Activated CD4-positive, alpha-beta memory T cell treated with anti-CD3 and anti-CD28 coated beads, Interleukin-2, amount 10 ng/mL, durations not matched to agents 7 days and 5 days (primary cell): ENCODE measurements at places on chromosomes 3 and 15. TPM values are rescaled to one million over a fixed set of nuclear protein-coding genes. Genes with fewer than 3 reads are reported as not detected.

Gene PATL2
- total RNA-seq: 36.3 TPM

Gene C3orf49
- total RNA-seq: not detected

Gene SAMMSON
- not detected for total RNA-seq

Gene GREM1
- not detected for total RNA-seq

Gene SLC12A8
- 1.3 TPM for total RNA-seq

Gene EFCC1
- total RNA-seq: not detected

Gene SGO1
- total RNA-seq: 39.4 TPM

Gene ALPK3
- 0.20 TPM for total RNA-seq

Gene C2CD4A
- 0.23 TPM for total RNA-seq

Gene B3GNT5
- 0.60 TPM for total RNA-seq

Gene ARL14
- not detected for total RNA-seq

Gene DUOXA2
- total RNA-seq: not detected

Gene MSL2
- 63.9 TPM for total RNA-seq

Gene CDCP1
- total RNA-seq: 2.2 TPM

Gene CLDN16
- total RNA-seq: not detected
